Caco-2 (cell line): ENCODE measurements at places on chromosomes 6 and 20. TPM values are rescaled to one million over a fixed set of nuclear protein-coding genes. Genes with fewer than 3 reads are reported as not detected.
A peak's percentile ranks its signal among the peaks of the same experiment; 100 is the strongest.

The GMPR gene
- 1.1 and 1.3 TPM in 2 replicates for total RNA-seq

The SRSF3 gene
- 422 and 425 TPM in 2 replicates for total RNA-seq

The ZNF311 gene
- 1.8 and 2.9 TPM in 2 replicates for total RNA-seq

The IPCEF1 gene
- 1.4 and 1.9 TPM in 2 replicates for total RNA-seq

The CAPN11 gene
- not detected in 2 replicates for total RNA-seq

GRCh38 chr6:35294308-35294945 is 3.2 kb upstream of the DEF6 start:
- no peak overlapping the region for H3K27ac ChIP-seq
- peaks cover 1% of the 10 kb centered on the region; the same call in 1 of the 2 replicates for H3K36me3 ChIP-seq
- H3K27me3 ChIP-seq, result no peaks in the 10 kb centered on the region
- H3K4me1 ChIP-seq, result peaks cover 5% of the 10 kb centered on the region; the same call in 1 of the 2 replicates
- H3K4me3 ChIP-seq, result no peak overlapping the region

DNA sequence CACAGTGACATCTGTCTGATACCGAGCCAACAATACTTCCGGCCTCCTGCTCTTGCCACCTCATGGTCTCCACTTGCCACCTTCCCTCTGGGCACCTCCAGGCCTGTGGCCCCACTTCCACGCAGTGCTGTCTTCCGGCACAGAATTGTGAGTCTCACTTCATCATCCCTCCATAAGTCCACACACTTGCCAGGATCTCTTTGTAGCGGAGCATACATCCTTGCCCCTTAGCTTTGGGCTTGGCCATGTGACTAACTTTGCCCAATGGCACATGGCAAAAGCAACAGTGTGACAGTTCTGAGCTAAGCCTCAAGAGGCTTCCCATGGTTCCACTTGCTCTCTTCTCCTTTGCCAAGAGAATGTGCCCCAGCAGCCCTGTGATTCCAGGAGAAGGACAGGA is 4.5 kb upstream of the C20orf202 start:
- no peak overlapping the region for H3K27ac ChIP-seq
- no peak for DNase-seq
- H3K4me1 ChIP-seq, result no peaks in the 10 kb centered on the region
- H3K4me3 ChIP-seq, result no peak overlapping the region

- H3K4me1 ChIP-seq, result no peaks in the 10 kb centered on the region
- H3K27me3 ChIP-seq, result no peaks in the 10 kb centered on the region
- no peak overlapping the region for H3K27ac ChIP-seq
- H3K36me3 ChIP-seq, result no peaks in the 10 kb centered on the region
- peak; percentile 39 for DNase-seq
- H3K4me3 ChIP-seq, result peak overlapping the region; percentile 2; the same call in 1 of the 2 replicates
These were observed 78.9 kb downstream of the OLIG3 start for GRCh38 chr6:137415127-137415833.

DNA sequence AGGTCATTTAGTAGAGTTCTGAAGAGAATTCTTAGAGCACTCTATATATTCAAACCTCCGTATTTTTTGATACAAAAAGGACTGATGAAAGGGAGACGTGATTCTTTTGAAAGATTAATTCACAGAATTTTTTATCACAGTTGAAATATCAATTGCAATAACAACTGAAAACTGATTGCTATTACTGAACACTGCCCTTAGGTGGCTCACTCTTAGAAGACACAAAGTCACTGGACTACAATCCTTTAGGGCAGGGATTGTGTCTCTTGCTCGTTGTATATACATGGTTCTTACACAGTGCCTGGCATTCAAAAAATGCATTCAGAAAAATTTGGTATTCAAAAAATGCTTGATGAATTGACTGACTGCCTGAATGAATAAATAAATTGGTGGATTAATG is 17.1 kb upstream of the CALHM6 start:
- H3K4me3 ChIP-seq, result no peak overlapping the region
- H3K27me3 ChIP-seq, result no peaks in the 10 kb centered on the region; the same call in 1 of the 2 replicates
- DNase-seq, result no peak
- no peaks in the 10 kb centered on the region for H3K4me1 ChIP-seq
- no peak overlapping the region for H3K27ac ChIP-seq

- peaks cover 21% of the 10 kb centered on the region for H3K4me1 ChIP-seq
- H3K27ac ChIP-seq, result no peak overlapping the region
- no peaks in the 10 kb centered on the region for H3K27me3 ChIP-seq
- peaks cover 2% of the 10 kb centered on the region; the same call in 1 of the 2 replicates for H3K36me3 ChIP-seq
These were observed 18.6 kb upstream of the CLDN20 start for GRCh38 chr6:155245193-155245592.

- H3K36me3 ChIP-seq, result no peaks in the 10 kb centered on the region
- no peak for DNase-seq
- H3K27me3 ChIP-seq, result no peaks in the 10 kb centered on the region
- no peak overlapping the region for H3K27ac ChIP-seq
These were observed 291.1 kb downstream of the ADGRG6 start for GRCh38 chr6:142592876-142593275.

DNA sequence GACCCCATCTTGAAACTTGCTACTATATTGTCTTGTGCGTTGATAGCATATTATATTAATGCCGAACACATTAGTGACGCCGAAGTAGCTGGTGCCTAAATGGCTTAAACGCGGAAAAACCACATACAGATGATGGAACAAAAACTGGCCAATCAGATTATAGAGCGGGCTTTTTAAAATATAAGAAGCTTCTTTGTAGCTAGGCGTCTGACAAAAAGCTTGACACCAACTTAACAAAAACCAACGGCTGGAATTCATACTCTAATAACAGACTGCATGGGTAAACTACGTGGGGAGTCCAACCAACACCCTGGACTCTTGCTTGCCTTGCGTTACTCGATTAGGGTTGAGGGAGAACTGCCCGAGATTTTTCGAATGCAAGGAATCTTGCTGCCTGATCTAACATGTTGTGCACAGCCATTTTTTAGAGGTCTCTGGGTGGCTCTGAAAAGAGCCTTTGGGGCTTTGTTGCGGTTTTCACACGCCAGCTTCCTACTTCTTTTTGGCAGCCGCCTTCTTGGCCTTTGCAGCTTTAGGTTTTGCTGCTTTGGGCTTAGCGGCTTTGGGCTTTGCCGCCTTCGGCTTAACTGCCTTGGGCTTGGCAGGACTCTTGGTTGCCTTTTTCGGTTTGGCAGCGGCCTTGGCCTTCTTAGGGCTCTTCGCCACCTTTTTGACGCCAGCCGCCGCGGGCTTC is 45.7 kb downstream of the OR2B2 start:
- H3K4me1 ChIP-seq, result 0 out of 2 replicates have a peak, but pooled peaks cover 4% of the 10 kb centered on the region
- peak; percentile 47 for DNase-seq
- no peaks in the 10 kb centered on the region for H3K27me3 ChIP-seq
- peak overlapping the region; percentile 99 for H3K27ac ChIP-seq
- H3K36me3 ChIP-seq, result no peaks in the 10 kb centered on the region
- H3K4me3 ChIP-seq, result peak overlapping the region; percentile 46

GRCh38 chr20:45998761-45999160 is 9.9 kb upstream of the MMP9 start:
- H3K27me3 ChIP-seq, result no peaks in the 10 kb centered on the region; the same call in 1 of the 2 replicates
- no peak overlapping the region for H3K27ac ChIP-seq
- no peak for DNase-seq
- no peaks in the 10 kb centered on the region for H3K4me1 ChIP-seq
- H3K4me3 ChIP-seq, result no peak overlapping the region

DNA sequence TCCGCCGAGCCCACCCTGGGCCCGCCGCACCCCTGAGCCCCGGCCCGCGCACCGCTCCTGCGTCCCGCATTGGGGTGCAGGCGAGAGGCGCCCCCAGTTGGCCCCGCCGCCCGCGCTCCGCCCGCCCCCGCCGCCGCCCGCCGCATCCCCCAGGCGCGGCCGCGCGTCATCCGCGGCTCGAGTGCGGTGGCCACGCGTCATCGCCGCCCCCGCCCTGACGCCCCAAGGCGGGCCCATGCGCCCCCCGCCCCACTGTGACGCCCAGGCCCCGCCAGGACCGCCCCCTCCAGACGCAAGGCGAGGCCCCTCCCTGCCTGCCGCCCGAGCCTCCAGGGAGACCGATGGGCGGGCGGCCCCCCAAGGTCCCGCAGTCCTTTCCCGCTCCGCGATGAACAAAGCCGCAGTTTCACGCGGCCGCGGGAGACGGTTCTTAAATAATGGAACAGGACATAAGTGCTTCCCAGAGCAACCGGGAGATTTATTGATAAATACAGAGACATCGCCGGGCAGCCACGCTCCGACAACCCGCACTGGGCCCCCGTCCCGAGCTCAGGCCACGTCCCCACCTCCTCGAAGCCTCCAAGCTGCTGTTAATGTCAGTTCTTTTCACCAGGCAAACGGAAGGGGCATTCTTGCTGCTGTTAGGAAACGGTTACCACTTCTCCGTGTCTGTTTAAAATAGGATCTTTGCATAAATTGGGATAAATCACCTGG is at the start of gene ANKRD60:
Gene ANKRD60 (minus strand): TSS at position 170 of the 714 bp plus-strand sequence. CDS start 0 bp downstream, at position 170.
- DNase-seq, result peak; percentile 57
- H3K27me3 ChIP-seq, result peaks cover 7% of the 10 kb centered on the region
- H3K27ac ChIP-seq, result no peak within 1 kb of the TSS
- peak within 1 kb of the TSS; percentile 39 for H3K4me3 ChIP-seq
- peaks cover 4% of the 10 kb centered on the region; the same call in 1 of the 2 replicates for H3K4me1 ChIP-seq
- H3K36me3 ChIP-seq, result no peaks in the 10 kb centered on the region

- no peaks in the 10 kb centered on the region for H3K27me3 ChIP-seq
- H3K36me3 ChIP-seq, result no peaks in the 10 kb centered on the region; the same call in 1 of the 2 replicates
- no peak overlapping the region for H3K27ac ChIP-seq
- no peaks in the 10 kb centered on the region; the same call in 1 of the 2 replicates for H3K4me1 ChIP-seq
- no peak overlapping the region for H3K4me3 ChIP-seq
- no peak for DNase-seq
These were observed 195.8 kb downstream of the ZFAND3 start for GRCh38 chr6:38015341-38015740.

GRCh38 chr6:116881236-116881635 is 4.2 kb downstream of the RFX6 start:
- H3K4me3 ChIP-seq, result no peak overlapping the region
- peaks cover 4% of the 10 kb centered on the region; the same call in 1 of the 2 replicates for H3K4me1 ChIP-seq
- no peak overlapping the region for H3K27ac ChIP-seq

DNA sequence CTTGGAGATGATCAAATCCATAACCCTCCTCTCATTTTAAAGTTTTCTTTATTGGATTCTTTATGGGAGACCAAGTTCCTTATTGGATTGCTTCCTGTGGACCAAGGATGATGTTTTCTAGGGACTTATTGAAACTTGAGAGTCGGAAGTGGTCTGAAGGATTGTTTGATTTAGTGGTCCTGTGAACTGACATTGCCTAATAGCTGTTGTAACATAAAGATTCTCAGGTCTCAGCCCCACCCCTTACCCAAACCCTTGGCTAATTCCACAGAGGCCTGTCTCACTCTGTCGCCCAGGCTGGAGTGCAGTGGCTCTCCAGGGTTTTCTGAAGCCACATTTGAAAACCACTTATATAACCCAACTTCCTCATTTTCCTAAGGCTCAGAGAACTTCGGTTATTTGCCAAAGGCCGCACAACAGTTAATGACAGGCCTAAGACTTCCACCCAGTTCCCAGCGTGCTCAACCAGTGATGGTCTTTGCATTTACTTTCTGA is 77.0 kb downstream of the ATXN1 start:
- no peak overlapping the region for H3K4me3 ChIP-seq
- H3K27me3 ChIP-seq, result no peaks in the 10 kb centered on the region
- H3K36me3 ChIP-seq, result no peaks in the 10 kb centered on the region
- H3K27ac ChIP-seq, result no peak overlapping the region
- DNase-seq, result no peak

GRCh38 chr6:22064558-22064957 is 232.3 kb downstream of the PRL start:
- no peaks in the 10 kb centered on the region for H3K36me3 ChIP-seq
- DNase-seq, result no peak
- H3K27me3 ChIP-seq, result no peaks in the 10 kb centered on the region
- no peak overlapping the region for H3K27ac ChIP-seq
- no peak overlapping the region for H3K4me3 ChIP-seq

GRCh38 chr6:75230484-75231325 is 12.9 kb downstream of the COX7A2 start:
- no peak overlapping the region for H3K27ac ChIP-seq
- H3K27me3 ChIP-seq, result no peaks in the 10 kb centered on the region
- no peaks in the 10 kb centered on the region for H3K36me3 ChIP-seq
- H3K4me1 ChIP-seq, result no peaks in the 10 kb centered on the region

GRCh38 chr6:26214803-26215584 is 127.8 kb downstream of the HFE start:
- DNase-seq, result peak; percentile 25
- H3K36me3 ChIP-seq, result no peaks in the 10 kb centered on the region
- H3K4me3 ChIP-seq, result peak overlapping the region; percentile 66
- no peak overlapping the region for H3K27ac ChIP-seq
- no peaks in the 10 kb centered on the region for H3K27me3 ChIP-seq
- H3K4me1 ChIP-seq, result no peaks in the 10 kb centered on the region

DNA sequence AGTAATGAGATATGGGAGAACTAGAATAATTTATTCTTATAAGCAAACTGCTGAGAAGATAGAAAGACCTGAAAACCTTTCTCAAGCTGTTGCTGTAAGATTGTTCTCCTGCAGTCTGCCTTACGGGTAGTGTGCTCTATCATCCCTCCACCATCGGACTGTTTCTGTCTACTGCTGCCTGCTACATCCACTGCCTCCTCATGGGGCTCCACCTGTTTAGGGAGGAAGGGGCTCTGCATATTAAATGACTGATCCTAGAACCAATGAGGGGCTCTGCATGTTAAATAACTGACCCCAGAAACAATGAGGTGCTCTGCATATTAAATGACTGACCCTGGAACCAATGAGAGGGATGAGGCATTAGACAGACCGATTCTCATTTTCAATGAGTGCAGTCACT is 654.6 kb downstream of the KIF16B start:
- no peaks in the 10 kb centered on the region for H3K36me3 ChIP-seq
- H3K27me3 ChIP-seq, result no peaks in the 10 kb centered on the region

DNA sequence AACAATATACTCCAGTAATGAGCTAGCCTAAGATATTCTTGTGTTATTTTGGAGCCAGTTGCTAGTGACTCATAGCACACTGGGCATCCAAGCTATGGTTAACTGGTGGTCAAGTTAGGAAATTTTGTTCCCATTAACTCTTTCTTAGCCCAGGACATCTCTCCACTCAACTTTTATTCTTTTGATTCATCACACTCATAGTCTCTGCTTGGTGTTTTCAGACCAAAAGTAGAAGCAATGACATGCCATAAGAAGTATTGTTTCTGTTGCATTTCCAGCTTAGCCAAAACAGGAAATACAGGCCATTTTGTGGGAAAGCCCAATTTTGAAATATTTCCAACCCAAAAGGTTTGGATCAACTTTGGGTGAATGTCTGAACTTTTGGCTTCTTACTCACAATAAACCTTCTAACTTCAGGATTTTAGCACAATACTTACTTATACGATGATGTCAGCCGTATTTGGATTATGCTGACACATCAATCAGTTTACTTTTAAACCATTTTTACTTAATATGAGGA is 31.6 kb upstream of the CCN2 start:
- H3K4me1 ChIP-seq, result peaks cover 16% of the 10 kb centered on the region
- H3K4me3 ChIP-seq, result no peak overlapping the region
- no peaks in the 10 kb centered on the region for H3K36me3 ChIP-seq

- H3K4me3 ChIP-seq, result no peak overlapping the region
- DNase-seq, result no peak
- H3K27me3 ChIP-seq, result no peaks in the 10 kb centered on the region
- H3K4me1 ChIP-seq, result peaks cover 47% of the 10 kb centered on the region
- no peaks in the 10 kb centered on the region; the same call in 1 of the 2 replicates for H3K36me3 ChIP-seq
These were observed 92.8 kb upstream of the FAM184A start for GRCh38 chr6:119171088-119171841.

DNA sequence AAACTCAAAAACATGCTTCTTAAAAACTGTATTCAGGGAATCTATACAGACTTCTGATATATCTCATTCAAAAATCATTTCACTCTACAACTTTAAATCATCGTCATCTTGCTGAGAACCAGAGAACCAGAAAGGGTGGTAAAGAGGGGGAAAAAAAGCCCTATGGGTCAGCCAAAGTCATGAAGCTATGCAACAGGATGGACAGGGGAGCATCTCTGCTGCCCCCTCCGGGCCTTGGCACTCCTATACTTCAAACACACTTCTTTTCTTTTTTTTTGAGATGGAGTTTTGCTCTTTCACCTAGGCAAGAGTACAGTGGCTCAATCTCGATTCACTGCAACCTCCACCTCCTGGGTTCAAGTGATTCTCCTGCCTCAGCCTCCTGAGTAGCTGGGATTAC is 73.5 kb upstream of the NFATC2 start:
- H3K4me1 ChIP-seq, result no peaks in the 10 kb centered on the region
- no peak overlapping the region for H3K4me3 ChIP-seq
- no peaks in the 10 kb centered on the region for H3K27me3 ChIP-seq
- no peak overlapping the region for H3K27ac ChIP-seq
